Fibroblast of lung (primary cell): ENCODE measurements at places on chromosomes 7 and 10. TPM values are rescaled to one million over a fixed set of nuclear protein-coding genes. Genes with fewer than 3 reads are reported as not detected.

The COL17A1 gene
- 0.12 and 0.18 TPM in 2 replicates for polyA plus RNA-seq

The TRIM73 gene
- 0.03 TPM in 1 of 2 replicates, not detected in the other for polyA plus RNA-seq

DNA sequence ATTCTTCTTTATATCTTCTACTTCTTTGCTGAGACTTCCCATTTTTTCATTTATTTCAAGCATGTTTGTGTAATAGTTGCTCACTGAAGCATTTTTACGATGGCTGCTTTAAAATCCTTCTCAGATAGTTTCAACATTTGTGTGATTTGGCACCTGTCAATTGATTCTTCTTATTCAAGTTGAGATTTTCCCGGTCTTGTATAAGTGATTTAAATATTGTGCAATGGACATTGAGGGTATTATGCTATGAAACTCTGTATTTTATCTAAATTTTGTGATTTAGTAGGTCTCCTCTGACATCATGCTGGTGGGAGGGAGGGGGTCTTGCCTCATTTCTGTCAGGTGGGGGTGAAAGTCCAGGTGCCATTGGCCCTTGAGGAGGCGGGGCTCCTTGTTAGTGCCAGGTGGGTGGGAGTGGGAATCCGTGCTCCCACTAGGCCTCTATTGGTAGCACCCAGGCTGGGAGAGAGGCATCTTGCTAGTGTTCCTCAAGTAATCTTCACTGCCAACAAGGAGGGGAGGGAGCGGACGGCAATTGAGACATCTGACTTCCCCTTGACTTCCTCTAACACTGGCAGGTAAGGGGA, 73.0 kb downstream of the ANLN start:
- DNase-seq, result no peak

DNA sequence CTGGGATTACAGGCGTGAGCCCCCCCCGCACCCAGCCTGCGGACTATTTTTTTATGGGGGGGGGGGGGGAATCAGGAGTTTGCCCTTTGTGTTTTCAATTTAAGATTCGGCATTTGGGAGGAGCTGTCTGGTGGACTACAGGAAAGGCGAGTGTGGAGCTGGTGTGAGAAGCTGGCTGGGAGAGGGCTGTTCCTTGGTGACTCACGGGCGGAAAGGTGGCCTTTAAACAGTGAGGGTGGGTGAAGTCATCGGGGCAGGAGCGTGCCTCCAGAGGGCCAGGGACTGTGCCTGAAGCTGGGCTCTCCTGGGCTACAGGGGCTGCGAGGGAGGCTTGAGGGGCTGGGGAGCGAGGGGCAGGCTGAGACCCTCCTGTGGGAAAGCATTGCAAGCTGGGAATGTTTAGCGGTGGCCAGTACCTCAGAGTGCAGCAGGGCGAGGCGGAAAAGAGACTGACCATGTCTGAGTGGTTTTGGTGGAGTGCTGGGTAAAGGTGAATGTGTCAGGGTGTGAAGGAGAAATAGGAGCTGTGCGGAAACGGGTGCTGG, 39.7 kb upstream of the ZNF32 start:
- DNase-seq, result peak; percentile 61

DNA sequence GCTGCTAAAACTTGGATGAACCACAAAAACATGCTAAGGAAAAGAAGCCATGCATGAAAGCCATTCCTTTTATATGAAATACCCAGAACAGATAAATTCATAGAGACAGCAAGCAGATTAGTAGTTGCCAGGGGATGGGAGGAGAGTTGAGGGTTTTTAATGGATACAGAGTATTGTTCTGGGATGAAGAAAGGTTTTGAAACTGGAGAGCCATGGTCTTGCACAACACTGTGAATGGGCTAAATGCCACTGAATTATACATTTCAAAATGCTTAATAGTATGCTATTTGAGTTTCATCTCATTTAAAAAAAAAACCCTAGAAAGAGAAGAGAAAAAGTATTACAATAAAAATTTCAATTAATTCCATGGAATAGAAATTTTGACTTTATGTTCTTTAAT, 154.3 kb downstream of the GNAT3 start:
- DNase-seq, result peak; percentile 86

- no peak for DNase-seq
These were observed 146.3 kb downstream of the OTUD1 start for GRCh38 chr10:23585186-23585585.

- peak; percentile 31 for DNase-seq
These were observed 11.7 kb downstream of the AASS start for GRCh38 chr7:122132341-122132740.
